Lung microvascular endothelial cell (primary cell): ENCODE measurements at places on chromosomes 3 and 15. TPM values are rescaled to one million over a fixed set of nuclear protein-coding genes. Genes with fewer than 3 reads are reported as not detected.

- no peak for DNase-seq
These were observed 7.1 kb downstream of the COPS2 start for GRCh38 chr15:49148298-49148697.

DNA sequence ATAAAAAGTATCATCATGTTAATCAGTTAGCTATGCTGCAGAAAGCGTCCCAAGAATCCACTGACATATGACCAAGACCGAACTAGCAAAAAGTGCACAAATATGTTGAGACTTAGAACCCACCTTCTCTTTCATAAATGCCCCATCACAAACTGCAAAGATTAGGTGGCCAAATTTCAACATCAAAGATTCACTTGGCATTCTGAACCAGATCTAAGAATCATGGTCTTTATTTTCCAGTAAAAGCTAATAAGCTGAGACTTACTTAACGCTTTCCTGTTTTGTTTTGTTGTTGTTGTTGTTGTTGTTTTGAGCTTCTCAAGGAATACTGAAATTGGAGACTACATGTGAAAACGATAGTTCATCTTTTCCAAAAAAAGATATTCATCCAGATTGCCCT is 62.4 kb downstream of the ZBTB20 start:
- DNase-seq, result no peak

- DNase-seq, result no peak
These were observed 58.3 kb downstream of the SMAD6 start for GRCh38 chr15:66760097-66760967.

Gene SERINC4
- not detected in 2 replicates for total RNA-seq

Gene TRPC1
- total RNA-seq, result 3.8 and 4.8 TPM in 2 replicates

Gene FGF7
- not detected in 2 replicates for total RNA-seq

- no peak for DNase-seq
These were observed 63.6 kb upstream of the MBNL1 start for GRCh38 chr3:152205097-152205593.
